Activated T-helper 9 cell treated with anti-CD3 and anti-CD28 coated beads, Interleukin-2, amount 50 U/mL, for 16 hours (primary cell): ENCODE measurements at places on chromosomes 11 and 22.

GRCh38 chr11:110447897-110448745, 18.4 kb downstream of the FDX1 start:
- no peak for DNase-seq

- no peak for DNase-seq
These were observed 33.9 kb upstream of the FJX1 start for GRCh38 chr11:35584321-35584720.

GRCh38 chr11:87870086-87870485, 305.2 kb downstream of the RAB38 start:
- DNase-seq, result no peak

- DNase-seq, result no peak
These were observed 43.4 kb upstream of the CSNK2A3 start for GRCh38 chr11:11396301-11397035.

DNA sequence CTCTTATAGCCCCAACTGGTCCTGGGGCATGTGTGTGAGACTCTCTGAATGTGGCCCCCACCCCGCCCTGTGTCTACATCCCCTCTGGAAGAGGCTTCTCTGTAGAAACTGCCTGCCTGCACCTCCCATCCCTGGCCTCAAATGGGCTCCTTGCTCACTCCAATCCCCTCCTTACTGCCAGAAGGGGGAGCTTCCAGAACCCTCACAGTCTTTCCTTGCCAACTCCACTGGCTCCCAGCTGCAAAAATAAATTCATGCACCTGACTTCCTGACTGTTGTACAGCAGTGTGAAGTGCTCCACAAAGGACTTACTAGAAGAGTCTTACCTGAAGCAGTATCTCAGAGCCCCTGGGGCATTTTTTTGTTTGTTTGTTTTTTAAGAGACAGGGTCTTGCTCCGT, 15.2 kb upstream of the SERPIND1 start:
- no peak for DNase-seq

GRCh38 chr11:2085251-2086066, 53.7 kb downstream of the IGF2 start:
- no peak for DNase-seq

DNA sequence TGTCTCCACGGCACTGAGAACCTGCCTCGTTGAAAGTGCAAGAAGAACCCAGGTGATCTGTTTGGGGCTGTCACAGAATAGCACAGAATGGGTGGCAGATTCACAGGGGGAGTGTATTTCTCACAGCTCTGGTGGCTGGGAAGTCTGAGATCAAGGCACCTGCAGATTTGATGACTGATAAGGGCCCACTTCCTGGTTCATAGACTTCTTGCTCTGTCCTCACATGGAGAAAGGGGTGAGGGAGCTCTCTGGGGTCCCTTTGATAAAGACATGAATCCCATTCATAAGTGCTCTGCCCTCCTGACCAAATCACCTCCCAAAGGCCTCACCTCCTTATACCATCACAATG, 198.5 kb upstream of the SORL1-AS1 start:
- no peak for DNase-seq

- no peak for DNase-seq
These were observed 523.5 kb downstream of the TBC1D22A start for GRCh38 chr22:47285981-47286380.

GRCh38 chr22:50316114-50317065, 8.9 kb upstream of the PLXNB2 start:
- no peak for DNase-seq

DNA sequence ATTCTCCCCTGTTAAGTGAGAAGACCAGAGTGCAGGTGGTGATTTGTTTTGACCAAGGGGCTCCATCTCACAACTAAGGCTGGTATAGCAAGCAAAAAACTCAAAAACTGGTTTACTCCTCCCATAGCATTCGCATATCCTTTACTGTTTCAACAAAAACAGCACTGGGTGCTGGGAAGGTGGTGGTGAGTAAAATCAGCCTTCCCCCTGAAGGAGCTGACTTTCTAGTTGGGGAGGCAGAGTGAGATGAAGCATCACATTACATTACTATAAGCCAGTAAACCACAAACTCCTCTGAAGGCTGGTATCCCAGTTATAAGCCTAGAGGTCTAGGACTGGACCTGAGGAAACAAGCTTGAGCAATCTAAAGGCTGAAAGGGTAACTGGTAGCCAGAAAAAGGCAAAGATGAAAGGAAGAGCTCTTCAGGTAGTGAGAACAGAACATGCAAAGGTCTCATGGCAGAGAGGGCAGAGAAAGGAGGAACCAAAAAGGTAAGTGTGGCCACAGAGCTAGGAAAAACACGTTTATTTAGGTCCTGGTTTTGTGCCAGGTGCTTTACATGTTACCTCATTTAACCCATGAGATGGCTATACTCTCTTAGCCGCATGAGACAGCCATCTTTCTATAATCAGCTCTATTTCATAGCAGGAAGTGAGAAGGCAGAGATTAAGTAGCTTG, 22.3 kb downstream of the TMEM123 start:
- DNase-seq, result no peak

GRCh38 chr11:35170503-35170902, 31.5 kb downstream of the CD44 start:
- DNase-seq, result no peak

GRCh38 chr11:123549926-123550917, 104.2 kb downstream of the SCN3B start:
- no peak for DNase-seq

DNA sequence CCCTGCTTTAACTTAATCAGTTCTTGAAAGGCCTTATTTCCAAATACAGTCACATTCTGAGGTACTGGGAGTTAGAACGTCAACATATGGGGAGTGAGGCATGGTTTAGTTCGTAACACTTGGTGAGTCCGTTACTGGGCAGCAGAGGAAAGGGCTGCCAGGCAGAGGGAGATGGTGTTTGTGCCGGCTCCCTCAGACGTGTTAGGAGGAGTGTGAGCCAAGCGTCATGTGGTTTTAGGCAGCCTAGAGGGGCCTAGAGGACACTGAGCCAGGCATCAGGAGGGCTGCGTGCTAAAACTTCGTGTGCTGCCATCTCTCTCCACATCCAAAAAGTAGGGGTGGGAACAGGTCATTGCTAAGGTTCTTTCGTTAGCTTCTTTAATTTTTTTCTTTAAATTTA, 10.2 kb downstream of the BCR start:
- DNase-seq, result no peak
